Stimulated activated CD4-positive, alpha-beta T cell treated with anti-CD3 and anti-CD28 coated beads, Interleukin-4, amount 100 ng/mL, for 1 hour (primary cell): ENCODE measurements at places on chromosomes 11 and 22.

DNA sequence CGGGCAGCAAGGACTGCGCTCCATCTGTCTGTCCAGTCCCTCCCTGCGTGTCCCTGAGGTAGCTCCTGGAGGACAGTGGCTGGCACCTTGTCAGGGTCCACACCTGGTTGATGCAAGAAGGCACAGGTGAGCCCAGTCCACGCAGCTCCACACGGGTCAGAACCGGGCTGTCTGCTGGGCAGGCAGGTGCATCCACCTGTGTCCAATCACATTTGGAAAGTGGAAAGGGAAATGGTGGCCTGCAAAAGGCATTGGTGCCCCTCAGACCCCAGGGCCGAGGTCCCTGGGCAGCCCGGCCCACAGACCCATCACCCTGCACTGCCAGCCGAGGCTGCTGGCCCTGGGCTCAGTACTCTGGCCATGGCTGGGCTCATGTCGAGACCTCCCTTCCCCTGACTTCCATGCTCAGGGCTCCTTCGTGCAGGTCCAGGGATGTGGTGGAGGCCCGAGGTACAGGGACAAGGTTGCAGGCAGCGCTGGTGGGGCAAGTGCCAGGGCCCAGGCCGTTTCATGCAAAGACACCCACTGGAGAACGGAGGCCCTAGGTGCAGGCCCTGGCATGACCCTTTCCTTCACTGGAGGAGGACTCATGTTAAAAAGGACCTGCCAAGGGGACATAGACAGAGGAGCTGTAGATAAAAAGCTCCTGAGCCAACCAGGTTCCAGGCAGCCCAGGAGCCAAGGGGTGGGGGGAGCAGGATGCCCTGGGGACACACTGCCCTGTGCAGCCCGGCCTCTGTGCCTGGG lies 38.9 kb upstream of the TH start:
- no peak for DNase-seq

DNA sequence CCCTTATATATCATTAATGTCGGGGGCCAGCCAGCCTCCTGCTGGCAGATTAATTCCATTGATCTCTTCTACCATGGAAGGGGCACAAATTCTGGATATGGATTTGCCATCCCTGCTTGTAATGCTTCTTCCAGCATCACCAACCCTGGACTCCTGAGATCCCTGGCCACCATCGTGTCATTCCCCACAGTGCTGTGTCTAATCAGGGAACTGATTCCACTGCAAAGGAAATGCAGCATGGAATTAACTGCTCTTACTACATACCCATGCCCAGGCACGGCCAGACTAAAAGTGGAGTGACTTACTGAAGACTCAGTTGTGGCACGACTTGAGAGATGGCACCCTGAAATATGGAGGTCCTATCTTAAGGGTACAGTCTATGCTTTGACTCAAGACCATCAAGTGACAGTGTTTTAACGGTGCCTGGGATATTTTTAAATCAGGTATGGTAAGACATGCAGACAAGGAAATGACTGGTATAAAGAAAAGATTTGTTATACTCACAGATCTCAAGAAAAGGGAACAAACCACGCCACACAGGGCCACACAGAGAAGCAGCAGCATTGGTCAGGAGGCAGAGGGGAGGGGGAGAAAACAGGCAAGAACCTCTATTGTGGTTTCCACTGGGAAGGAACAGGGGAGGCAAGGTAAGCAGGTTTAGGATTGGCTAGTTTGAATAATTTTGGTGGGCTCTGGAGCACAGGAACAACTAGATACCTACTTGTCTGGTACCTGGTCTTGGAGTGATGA lies 65.1 kb downstream of the IGLL5 start:
- DNase-seq = no peak

- DNase-seq = no peak
Observed at GRCh38 chr11:37109286-37109585, 511.2 kb upstream of the RAG2 start.

DNA sequence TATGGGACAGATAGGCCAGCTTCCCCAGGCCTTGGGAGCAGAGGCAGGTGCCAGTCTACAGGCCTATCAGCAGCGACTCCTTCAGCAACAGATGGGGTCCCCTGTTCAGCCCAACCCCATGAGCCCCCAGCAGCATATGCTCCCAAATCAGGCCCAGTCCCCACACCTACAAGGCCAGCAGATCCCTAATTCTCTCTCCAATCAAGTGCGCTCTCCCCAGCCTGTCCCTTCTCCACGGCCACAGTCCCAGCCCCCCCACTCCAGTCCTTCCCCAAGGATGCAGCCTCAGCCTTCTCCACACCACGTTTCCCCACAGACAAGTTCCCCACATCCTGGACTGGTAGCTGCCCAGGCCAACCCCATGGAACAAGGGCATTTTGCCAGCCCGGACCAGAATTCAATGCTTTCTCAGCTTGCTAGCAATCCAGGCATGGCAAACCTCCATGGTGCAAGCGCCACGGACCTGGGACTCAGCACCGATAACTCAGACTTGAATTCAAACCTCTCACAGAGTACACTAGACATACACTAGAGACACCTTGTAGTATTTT lies 26.6 kb upstream of the L3MBTL2 start:
- no peak for DNase-seq

- DNase-seq = no peak
Observed at GRCh38 chr11:60310407-60310998, 16.6 kb upstream of the MS4A6E start.

DNA sequence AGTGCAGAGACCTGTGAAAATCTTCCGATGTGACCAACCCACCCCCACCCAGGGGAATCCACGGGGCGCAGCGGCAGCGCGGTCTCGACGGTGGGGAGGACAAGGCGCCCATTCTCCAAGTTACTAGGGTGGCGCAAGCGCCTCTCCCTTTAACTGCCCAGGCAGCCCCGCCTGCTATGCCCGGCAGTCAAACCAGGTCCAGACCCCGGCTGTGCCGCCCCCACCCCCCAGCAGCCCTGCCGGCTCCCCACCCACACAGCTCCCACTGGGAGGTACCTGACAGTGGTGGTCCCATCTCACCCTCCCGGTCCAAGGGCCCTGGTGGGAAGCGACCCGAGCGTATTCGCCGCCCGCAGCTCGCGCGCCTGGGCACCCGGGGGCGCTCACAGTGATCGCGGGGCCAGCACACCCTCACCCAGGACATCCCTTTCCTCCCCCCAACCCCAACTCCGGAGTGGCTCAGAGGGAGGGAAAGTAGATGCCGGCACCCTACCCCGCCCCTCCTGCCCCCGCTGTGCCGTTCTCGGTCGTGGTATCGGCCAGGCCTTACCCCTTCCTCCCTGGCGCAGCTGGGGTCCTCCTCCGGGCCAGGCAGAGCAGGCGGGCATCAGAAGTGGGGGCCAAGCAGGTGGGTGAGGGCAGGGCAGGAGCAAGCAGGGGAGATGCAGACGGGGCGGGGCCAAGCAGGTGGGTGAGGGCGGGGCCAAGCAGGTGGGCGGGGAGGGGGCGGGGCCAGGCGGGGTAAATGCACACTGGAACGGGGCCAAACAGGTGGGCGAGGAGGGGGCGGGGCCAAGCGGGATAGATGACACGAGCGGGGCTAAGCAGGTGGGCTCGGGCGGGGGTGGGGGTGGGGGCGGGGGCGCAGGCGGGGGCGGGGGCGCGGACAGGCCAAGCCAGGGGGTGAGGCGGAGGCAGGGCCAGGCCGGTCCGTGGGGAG lies at the start of gene TRPM5:
Gene TRPM5, minus strand, starts transcription at position 634 of the 940 bp plus-strand sequence. CDS start 21,478 bp downstream, outside the sequence.
- DNase-seq = peak; percentile 84

DNA sequence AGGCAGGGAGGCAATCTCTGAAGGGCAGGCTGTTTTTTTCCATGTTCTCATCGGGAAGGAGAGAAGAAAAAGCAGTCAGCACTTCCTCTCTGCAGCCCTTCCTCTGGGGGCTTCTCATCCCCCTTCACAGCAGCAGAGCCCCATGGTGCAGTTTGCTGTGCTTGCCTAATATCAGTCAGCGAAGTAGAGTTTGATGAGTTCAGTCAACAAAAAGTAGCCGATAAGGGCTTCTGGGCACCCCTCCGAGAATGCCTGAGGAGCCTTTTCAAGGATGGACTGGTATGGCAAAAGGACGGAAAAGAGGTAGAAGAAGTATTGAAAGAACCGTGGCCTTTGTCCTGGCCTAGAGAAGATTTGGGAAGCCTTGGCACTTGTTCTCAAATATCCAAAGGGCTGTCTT lies 55.6 kb downstream of the NAV2 start:
- no peak for DNase-seq

- no peak for DNase-seq
Observed at GRCh38 chr22:32623943-32624342, 149.3 kb downstream of the FBXO7 start.

DNA sequence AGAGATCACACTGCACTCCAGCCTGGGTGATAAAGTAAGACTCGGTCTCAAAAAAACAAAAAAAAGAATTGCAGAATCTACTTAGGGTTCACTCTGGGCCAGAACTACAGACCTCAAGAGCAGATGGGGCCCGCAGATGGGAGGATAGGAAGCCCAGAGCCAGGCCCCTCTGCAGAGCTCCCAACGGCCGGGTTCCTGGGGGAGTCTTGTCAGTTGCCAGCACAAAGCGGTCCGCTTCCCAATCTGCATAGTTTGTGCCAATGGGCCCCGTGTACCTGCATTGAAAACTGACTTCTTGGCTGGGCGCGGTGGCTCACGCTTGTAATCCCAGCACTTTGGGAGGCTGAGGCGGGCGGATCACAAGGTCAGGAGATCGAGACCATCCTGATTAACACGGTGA lies 1.7 kb upstream of the CHID1 start:
- DNase-seq = no peak

- DNase-seq = no peak
Observed at GRCh38 chr11:126157326-126158030, 54.0 kb downstream of the RPUSD4 start.

GRCh38 chr11:94767701-94768601 lies at the start of gene AMOTL1:
Gene AMOTL1 (plus strand): TSS chr11:94768356. CDS start chr11:94768512, 156 bp downstream.
- DNase-seq = peak; percentile 20
